ENCODE measurements at places on chromosomes 4 and X. TPM values are rescaled to one million over a fixed set of nuclear protein-coding genes. Genes with fewer than 3 reads are reported as not detected.

Gene ELOVL6
- 60.1 TPM for total RNA-seq

Gene HGFAC
- 9.4 TPM for total RNA-seq

Gene USP26
- total RNA-seq = not detected

Gene ARX
- total RNA-seq = 0.98 TPM

Gene TMPRSS11F
- not detected for total RNA-seq

Gene SRPX
- 9.2 TPM for total RNA-seq

Gene RRH
- total RNA-seq = 0.29 TPM

Gene UGT2B7
- total RNA-seq = not detected
